ENCODE measurements at places on chromosomes 2 and 18.

DNA sequence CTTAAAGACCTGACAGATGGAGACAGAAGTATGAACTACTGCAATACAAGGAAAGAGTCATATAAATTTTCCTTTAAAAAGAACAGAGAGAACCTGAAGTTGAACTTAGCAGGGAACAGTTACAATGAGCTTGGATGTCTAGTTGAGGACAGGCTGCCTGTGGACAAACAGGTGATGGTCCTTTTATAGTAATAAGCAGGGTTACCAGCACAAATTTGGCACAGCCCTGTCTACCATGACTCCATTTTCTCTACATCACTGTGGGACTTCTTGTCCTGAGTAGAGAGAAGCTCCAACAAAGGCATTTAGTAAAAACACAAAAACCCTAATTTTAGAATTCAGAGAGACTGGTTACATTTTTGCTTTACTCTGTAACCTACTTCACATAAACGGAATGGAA lies 448.1 kb downstream of the PLCL1 start:
- no peak for DNase-seq

DNA sequence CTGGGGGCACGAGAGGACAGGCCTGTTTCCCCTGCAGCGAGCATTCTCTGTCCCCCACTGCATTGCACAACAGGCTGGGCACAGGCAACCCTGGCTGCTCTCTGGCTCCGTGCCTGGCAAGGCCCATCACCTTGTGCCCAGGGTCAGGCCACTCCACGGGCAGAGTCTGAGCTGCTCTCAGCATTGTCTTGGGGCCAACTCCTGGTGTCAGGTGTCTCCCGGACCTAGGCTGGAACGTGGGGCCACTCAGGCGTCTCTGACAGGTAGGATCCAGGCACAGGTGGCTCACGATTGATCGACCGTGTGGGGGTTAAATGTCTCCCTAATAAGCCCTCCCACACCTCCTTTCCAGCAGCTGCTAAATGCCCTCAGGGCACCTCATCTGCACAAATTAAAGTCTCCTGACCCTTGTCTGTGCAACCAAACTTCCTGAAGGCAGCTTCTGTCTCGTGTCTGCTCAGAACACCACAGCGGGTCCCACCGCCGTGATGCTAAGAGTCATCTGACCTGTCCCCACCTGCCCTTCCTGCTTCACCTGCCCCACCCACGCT lies 66.6 kb upstream of the GPC1 start:
- DNase-seq, result no peak

DNA sequence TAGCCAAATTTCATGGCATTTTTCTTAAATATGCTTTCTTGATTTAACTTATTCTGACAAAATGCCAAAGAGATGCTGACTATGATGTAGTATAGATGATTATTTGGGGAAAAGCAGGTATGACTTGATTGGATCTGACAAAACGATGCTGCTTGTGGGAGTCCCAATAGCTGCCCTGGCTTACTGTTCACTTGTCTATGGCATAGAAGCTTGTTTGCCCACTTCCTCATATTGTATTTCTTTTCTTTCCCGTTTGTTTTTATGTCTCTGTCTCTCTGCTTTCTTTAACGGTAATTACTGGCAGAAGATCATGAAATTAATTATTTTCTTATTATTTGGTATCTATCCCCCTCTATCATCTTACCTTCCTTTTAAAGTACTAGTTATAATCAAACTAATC lies 43.0 kb downstream of the EPC2 start:
- no peak for DNase-seq

GRCh38 chr2:24672589-24672988 lies 120.6 kb downstream of the PTRHD1 start:
- no peak for DNase-seq

GRCh38 chr2:8501061-8501720 lies 180.7 kb upstream of the ID2 start:
- no peak for DNase-seq

- no peak for DNase-seq
Observed at GRCh38 chr18:45133276-45133675, 452.6 kb downstream of the SETBP1 start.

DNA sequence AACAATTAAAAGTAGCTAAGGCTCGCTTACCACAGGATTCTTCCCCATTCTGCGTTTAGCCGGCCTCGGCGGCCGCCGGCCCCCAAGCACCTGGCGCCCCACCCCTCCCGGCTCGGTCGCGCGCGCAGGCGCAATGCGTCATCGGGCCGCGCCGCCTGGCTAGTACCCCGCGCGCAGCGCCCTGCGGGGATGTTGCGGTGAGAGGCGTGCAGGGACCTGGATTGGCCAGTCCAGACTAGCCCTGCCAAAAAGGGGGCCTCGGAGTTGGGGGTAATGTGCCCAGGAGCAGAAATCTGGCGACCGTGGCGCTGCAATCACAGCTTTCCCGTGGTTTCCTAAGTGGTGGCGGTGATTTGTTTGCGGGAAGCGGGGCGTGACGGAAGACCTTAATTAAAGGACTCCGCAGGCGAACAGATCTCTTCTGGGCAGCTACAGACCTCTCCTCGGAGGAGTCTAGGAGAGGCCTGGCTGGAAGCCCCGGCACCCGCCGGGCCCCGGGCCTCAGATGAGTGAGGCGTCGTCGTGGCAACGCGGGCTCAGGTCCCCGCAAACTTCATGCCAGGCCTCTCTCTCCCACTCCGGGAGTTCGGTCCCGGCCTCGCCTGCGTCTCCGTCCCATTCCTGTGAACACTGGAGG lies 606 bp downstream of the TMEM237 start:
- peak; percentile 9 for DNase-seq

- no peak for DNase-seq
Observed at GRCh38 chr2:27088634-27089033, 2.1 kb downstream of the KHK start.

DNA sequence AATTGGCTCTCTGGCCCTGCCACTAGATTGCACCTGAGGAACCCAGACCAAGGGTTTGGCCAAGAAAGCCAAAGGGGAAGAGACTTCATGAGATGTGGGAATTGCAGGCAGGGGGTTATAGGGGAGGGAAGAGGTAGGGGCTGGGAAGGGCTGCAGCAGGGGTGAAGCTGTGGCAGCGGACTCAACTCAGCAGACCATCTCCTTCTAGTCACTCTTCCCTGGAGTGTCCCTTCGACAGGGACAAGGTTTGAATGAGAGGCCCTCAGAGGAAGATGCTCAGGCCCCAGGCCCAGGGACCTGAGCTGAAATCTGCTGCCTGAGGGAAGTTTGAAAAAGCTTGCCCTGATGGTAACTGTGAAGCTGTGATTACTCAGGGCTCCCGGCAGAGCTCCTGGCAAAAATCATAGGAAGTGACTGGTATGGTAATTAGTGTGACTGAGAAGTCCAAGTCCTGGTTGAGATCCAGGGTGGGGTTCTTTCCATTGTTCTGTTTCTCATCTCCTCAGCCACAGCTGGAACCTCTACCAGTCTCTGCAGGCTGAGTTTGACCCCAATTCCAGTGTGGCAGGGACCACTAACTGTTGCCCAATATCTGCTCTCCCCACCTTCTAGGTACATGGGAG lies 300.9 kb downstream of the CYP26B1 start:
- no peak for DNase-seq

- no peak for DNase-seq
Observed at GRCh38 chr18:8322486-8322885, 286.8 kb upstream of the RAB12 start.

DNA sequence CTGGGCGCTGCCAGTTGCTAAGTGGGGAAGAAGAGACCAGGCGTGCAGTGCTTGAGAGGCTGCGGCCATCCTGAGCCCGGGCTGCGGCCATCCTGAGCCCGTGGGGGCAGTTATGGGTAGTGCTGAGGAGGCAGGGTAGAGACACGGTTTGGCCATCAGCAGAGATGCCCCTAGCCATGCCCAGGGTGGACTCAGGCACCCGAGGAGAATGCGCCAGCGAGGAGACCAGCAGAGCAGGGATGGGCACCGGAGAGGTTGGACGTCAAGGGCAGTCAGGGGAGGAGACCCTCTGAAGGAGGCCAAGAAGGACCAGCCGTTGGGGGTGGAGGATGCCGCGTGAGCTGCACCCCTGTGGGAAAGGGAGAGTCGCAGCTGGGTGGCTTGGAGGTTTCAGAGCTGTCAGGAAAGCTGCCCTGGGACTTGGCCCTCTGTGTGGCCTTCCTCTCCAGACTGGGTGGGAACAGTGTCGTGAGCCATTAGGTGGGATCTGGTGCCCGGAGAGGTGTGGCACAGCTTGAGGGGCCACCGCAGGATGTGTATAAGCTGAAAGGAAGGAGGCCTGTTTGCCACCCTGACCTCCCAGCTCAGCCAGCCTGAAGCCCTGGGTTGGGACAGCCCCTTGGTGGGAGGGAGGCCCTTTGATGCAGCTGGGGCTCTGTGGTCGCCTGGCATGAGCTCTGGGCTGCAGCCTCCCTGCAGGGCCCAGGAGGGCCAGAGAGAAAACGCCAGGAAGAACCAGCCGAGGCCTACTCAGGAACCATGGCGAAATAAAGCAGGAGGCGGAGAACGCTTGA lies 56.0 kb downstream of the SH3BP4 start:
- DNase-seq, result no peak

- DNase-seq, result no peak
Observed at GRCh38 chr2:148926981-148927401, 52.0 kb downstream of the KIF5C start.

- DNase-seq, result no peak
Observed at GRCh38 chr2:240895656-240896388, at the start of gene MAB21L4. Gene MAB21L4, minus strand, starts transcription at chr2:240896156. Its CDS starts 159 bp downstream, at chr2:240895997.

- DNase-seq, result no peak
Observed at GRCh38 chr2:174544156-174544555, 53.4 kb downstream of the WIPF1 start.

DNA sequence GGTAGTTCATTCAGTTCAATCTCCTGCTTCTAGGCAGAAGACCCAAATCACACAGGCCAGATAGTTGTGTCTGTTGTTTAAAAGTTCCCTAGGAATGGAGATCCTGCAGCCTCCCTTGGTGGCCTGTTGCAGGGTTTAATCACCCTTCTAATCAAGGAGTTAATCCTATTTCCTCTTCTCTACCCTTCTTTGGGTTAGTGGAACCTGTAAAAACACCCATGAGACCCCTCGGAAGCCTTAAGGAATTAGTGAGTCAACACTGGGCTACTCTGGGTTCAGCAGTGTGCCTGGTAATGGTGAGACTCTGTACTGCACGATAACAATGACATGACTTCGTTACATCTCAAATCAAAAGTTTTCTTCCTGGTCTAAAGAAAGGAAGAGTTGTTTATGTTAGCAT lies 217.6 kb upstream of the NRP2 start:
- no peak for DNase-seq

GRCh38 chr2:10382354-10383061 lies 65.6 kb downstream of the ODC1 start:
- DNase-seq, result no peak

- DNase-seq, result no peak
Observed at GRCh38 chr2:11748861-11749645, 2.6 kb downstream of the LPIN1 start.

DNA sequence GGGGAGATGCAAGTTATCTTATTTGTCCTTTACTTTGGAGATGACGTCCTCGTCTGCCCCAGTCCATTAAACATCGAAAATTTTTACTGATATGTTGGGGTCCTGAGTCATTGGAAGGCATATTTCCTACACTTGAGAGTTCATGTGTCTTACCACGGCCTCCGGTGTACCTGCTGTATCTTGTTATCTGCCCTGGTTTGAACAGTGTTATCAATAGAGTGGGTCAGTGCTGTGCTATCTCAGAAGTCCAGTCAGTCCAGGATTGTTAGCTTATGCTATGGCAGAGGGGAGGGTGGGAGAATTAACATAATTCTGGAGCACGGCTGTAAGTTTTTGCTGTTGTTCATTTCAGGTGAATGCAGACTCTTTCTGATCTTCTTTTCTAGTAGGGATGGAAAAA lies 102.3 kb downstream of the ADCYAP1 start:
- DNase-seq, result no peak

DNA sequence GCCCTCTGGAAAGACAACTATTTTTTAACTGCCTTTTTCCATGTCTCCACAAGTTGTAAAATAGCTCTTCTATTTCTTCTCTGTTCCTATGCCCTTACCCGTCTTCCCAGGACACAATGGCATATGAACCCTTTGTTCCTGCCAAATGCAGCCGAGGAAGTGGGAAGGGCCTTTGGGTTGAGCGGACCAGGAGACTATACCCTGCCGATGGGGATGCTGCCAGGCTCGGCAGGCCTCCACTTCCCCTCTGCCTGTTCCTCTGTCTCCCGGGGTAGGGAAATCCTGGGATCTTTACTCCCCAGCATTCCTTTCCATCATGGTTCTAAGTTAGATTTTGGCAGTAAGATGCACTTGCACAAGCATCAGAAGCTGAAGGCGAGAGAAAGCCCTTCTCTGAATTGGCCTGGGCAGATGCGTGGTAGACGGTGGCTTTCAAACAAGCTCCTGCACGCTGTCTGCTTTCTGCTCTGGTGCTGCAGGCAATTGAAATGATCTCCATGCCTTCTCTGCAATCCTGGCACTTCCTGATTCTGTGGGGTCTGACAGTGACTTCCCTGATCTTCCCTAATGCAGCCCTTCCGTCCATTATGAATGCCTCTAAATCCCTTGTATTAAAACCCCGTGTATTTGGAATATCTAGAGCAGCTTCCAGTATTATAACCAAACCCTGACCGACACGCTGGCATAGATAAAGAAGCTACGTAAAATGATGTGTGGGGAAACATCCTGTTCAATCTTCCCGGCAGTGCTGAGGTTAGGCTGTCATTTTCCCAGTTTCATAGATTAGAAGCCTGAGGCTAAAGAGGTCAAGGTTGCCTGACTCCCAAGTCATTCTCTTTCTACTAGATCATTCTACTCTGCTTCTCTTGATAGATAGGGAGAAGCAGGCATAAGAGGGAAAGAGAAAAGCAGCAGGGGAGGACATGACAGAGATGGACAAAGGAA lies 69.8 kb downstream of the MCFD2 start:
- DNase-seq, result no peak

- no peak for DNase-seq
Observed at GRCh38 chr2:64548761-64549160, 24.6 kb downstream of the AFTPH start.

GRCh38 chr2:33433279-33434235 lies 42.9 kb upstream of the RASGRP3 start:
- DNase-seq, result no peak

GRCh38 chr2:50748671-50749070 lies 283.3 kb downstream of the NRXN1 start:
- no peak for DNase-seq

GRCh38 chr2:219916726-219917440 lies 289.5 kb downstream of the SLC4A3 start:
- DNase-seq, result no peak

GRCh38 chr18:51168026-51168742 lies 29.3 kb downstream of the MEX3C start:
- DNase-seq, result peak; percentile 98

DNA sequence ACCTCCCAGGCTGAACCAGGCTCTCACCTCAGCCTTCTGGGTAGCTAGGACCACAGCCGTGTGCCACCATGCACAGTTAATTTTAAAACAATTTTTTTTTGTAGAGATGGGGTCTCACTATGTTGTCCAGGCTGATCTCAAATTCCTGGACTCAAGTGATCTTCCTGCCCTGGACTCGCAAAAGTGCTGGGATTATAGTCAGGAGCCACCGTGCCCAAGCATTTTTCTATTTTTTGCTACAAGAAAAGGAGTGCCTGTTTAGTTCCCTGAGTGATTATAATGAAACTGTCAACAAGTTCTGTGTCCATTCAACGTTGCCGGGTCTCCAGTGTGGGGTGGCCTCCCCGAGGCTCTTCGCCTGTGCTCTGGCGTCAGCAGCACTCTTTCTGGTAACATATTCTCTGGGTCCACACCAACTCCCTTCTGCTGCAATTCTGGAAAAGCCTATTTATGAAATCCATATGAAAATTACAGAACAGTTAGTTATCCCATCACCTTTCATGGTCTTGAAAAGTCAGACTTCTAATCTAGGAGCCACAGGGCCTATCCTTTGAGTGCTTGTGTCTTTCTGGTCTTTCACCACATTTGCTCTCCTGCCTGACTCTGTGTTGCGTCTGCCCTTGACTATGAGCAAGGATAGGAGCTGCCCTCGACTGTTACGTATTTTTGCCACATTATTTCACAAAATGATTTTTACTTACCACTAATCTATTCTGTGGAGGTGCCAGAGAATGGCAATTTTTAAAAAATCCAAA lies 172.7 kb downstream of the SOCS6 start:
- DNase-seq, result no peak
